ENCODE measurements at places on chromosomes 1 and 21.

DNA sequence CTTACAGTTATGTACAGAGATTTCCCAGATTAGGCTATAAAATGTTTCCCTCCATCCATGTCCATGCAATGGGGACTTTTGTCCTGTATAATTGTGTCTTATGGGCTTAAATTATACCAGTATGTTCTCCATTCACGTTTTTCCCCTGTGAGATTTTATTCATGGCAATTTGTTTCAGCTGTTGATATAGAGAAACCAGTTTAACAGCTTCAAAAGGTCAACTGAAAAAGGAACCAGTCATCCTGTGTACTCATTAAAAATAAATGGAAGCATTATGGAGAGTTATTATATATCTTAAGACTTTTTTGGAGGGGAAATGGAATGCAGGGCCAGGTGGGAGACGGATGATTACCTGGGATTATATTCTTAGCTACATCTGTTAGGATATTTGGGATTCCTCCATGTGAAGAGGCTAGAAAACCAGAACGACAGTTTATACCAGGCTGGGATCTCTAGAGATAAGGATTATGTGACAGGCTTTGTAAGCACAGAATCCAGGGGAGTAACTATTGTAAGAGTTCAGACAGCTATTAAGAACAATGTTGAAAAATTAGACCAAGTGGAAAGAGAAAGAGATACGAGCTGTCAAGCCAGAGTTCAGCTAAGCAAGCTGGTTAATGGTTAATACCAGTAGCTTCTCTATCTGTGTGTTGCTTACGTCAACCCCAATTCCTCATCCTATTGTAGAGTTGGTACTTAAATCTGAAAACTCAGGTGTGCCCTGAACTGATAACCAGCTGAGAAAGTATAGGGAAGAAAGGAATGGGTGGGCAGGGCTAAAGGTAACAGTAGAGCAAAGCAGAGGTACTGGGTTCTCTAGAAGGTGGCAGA, 12.4 kb upstream of the ZNF697 start:
- no peak for DNase-seq

DNA sequence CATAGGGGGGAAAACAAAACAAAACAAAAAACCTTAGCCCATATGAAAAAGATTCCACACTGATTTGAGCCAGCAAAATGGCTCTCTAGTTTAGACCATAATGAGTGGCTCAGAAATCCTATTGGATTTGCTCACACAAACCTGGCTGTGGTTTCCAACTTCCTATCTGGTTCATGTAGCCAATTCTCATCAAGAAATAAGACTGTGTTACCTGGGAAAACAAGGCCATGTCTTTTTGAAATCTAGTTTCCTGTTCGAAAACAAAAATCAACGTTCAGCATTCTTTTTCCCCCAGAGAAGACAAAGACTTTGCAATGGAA, 69.2 kb downstream of the TBX15 start:
- DNase-seq: no peak

DNA sequence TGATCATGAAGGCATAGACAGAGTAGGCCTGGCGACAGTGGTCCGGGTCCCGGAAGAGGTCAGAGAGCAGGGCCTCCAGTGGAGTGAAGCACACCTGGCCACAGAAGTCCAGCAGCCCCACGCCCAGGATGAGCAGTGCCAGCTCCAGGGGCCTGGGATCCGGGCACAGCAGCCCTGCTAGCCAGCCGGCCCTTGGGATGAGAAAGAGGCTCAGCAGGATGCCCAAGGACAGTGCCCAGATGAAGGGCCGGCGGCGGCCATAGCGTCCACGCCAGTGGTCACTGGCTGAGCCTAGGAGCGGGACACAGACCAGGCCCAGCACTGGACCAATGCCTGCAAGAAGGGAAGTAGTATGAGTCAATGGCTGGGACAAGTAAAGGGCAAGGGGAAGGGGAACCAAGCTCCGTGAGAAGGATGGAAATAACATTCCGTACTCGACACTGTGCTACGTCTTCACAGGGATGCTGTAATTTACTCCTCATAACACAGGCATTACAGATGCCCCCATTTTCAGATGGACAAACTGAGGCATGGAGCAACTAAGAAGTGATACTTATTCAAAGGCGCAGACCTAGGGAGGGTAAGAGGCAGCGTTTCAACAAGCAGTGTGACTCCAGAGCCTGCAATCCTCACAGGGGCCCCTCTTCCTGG, 16.9 kb downstream of the SLC45A3 start:
- DNase-seq: no peak

DNA sequence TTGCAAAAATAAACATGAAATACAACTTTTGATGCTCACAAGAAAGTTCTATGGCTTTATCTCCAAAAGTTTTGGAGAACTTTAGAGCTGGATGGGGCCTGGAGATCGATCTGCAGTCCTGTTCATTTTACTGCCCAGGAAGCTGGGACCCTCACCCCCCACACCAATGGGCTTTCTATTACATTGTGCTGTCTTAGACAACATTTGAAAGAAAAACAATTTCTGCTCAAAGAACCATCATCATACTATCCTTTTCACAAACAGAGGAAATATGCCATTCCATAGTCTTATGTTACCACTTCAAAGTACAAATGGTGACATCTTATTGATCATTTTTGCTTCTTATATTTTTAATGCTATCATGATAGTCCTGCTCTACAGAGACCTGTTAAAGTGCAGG, 2.0 kb upstream of the HNRNPU start:
- no peak for DNase-seq

DNA sequence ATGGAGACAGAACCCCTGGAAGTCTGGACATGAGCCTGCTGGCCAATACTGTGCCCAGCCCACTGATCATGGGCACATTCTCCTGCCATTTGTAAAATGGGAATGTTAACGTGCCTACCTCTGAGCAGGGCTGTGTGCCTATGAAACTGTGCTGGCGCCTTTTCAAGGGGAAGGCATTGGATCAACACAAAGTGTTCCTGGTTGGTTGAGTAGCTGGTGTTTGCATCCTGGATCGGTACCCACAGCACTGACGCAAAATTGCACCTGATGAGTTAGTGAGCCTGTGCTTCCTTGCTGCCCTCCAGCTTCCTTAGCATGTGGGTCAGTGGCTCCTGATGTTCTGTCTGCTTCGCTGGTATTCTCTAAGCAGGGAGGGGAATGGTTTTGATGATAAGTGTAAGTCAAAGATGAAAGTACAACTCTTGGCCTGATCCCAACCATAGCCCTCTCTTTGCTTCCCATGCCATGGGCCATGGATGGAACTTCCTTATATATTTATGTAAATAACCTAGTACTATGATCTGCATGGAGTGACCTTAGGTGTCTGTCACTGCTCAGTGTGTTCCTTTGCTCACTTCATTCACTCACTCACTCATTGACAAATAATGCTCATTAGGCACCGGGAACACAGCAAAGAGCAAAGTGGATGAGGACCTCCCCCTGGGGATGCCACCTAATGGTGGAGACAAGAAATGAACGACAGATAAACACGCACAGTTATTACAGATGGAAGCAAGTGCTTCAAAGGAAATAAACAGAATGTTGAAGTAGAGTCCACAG, 22.7 kb downstream of the MAB21L3 start:
- no peak for DNase-seq

GRCh38 chr1:223244366-223245103, 101.5 kb upstream of the TLR5 start:
- DNase-seq: no peak

DNA sequence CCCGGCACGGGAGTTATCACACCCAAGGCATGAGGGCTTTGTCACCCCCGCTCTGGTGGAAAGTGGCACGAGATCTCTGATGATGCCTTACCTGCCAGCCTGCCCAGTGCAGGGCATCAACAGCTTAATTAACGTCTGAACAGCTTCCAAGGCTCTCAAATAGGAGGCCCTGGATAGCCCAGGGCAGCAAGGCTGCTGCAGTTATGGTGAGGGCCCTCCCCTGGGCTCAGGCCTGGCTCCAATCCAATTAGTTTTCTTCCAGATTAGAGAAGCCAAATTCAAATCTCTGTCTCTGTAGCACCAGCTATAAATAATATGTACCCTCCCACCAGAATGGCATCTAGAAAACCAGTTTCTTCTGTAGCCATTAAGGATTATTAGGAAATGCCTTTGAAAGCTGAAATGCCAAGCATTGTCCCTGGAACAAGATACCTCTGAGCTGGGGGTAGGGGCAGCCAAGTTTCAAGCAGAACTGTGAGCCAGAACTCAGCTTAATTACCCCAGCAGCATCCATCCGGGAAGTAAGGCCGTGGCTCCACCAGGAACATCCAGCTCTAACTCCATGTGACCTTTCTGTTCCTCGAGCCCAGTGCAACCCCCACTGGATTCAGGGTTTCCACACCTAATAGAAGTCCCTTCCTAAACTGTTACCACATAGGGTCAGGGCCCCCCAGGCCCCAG, 12.5 kb downstream of the QSOX1 start:
- no peak for DNase-seq

- DNase-seq: peak; percentile 61
Measured at GRCh38 chr1:10515301-10515975, 40.7 kb downstream of the PEX14 start.
